ENCODE measurements at places on chromosomes 11 and 22.

DNA sequence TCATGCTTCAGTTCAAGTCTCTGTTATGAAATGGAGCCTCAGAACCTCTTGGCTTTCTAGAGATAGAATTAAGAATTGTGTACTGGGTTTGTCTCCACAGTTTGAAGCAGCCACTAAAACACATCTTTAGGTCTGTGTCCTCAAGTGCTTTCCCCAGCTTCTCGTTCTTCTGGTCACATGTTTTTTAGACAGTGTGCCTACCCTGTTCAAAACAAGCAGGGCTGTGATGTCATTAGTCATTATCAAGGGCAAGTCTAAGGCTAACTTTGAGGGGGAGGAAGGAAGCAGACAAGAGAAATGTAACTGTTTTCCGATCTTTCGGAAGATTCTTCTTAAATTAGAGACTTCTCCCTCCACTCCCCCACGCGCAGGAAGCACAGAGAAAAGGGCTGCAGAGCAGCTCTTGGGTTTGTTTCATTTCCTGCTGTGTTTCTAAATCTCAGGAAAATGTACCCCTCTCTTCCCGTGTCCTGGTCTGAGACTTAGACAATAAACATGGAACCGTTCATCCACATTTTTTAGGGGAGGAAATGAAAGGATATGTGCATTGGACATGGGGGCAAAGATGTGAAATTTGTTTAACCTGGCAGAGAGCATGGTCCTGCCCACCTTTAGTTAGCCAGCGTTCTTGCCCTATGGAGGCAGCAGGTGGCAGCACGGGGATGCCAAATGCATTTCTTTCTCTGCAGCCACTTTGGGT lies 3.1 kb downstream of the AKIP1 start:
- DNase-seq, result no peak

DNA sequence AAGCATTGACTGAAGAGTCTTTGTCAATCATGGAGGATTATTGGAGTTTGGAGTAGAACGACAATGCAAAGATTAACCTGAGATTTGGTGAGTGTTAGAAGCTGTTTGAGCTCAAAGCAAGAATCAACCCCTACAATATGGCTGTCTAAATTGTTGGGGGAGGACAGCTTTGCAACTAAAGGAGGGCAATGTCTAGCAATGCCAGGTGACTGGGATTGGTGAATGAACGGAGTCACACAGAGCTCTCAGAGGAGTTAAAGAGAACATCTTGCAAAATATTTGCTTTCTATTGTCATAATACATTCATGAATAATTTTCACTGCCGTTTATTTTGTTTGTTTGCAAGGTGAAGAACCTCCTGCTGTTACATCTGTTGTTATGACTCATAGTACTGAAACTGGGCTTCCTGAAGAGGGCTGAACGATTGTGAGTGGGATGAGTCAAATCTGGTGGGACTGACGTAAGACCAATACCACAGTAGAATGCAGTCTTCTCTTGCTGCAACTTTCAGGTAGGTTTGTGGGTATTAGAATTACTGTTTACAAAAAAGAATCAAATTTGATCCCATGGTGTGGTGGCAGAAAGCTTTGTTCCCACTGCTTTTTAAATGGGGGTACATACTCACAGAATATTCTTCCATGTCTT lies 281.9 kb downstream of the CADM1 start:
- peak; percentile 75 for DNase-seq

DNA sequence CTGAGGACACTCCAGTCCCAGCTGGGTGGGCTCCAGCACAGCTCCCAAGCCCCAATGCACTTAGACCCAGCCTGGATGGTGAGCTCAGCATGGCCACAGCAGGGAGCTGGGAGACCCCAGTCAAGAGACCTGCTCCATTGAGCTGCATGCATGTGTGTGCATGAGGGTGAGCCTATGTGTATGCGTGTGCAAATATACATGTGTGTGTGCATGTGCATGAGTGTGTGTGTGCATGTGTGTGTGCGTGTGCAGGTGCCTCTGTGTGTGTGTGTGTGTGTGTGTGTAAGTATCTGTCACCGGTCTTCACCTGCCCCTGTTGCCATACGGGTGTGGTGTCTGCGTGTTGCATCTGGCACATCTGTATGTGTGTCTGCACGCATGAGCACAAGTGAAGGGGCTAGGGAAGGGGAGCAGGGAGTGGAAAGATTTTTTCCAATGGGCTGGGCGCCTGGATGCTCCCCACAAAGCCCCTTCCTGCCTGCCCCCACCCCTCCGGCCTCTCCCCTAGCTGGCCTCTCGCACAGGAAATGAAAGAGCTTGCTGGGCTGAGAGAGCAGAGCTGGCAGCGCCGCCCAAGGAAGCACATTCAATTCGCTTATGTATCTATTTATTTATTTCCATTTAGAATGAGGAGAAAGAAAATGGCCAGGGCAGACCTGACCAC lies 4.1 kb downstream of the TSPAN32 start:
- no peak for DNase-seq

- DNase-seq, result no peak
These were observed 5.0 kb upstream of the CCDC81 start for GRCh38 chr11:86369668-86370067.

DNA sequence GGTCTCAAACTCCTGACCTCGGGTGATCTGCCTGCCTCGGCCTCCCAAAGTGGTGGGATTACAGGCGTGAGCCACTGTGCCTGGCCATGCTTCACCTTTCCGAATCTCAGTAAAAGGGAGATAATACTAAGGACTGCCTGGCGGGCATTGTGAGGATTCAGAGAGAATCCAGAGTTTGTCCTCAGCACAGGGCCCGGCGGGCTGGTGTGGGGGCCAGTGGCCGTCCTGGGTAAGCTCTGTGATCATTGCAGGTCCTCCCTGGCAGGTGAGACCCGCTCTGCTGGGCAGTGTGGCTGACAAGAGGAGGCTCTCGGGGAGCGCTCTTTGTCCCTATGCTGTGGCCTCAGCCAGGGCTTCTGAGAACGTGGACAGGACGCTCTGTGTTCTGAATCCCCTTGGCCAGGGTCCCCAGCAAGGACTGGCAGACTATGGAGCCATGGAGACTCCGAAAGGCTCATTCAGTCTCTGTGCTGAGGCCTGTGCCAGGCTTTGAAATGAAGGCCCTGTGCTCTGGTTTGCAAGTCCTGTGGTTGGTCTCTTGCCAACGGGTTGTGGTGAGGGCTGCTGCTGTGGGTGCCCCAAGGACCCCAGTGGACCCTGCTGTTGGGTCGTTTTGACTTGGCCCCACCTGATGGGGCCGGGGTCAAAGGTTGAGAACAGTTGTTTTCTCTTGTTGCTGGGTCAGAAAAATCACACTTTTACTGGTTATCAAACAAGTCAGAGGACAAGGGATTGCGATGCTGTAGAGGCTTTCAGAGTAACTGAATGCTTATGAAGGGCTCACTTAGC lies 2.1 kb downstream of the TPCN2 start:
- no peak for DNase-seq

DNA sequence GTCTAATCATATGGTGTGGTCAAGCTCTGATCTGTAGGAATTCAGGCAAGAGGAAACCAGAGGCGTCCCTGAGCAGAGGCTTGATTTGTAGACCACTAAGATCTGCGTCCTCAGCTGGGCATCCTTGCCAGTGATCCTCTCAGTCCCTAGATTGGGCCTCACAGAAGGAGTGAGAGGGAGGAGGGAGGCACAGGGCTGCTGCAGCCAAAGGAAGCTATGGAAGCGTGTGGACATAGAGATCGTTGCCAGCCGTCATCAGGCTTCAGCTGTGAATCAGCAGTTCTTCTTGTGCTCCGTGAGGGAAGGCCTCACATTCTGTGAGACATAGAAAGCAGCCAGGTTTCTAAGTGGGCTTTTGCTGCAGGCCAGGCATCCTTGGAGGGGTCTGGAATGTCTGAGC lies 254.6 kb upstream of the KIRREL3 start:
- DNase-seq, result no peak

DNA sequence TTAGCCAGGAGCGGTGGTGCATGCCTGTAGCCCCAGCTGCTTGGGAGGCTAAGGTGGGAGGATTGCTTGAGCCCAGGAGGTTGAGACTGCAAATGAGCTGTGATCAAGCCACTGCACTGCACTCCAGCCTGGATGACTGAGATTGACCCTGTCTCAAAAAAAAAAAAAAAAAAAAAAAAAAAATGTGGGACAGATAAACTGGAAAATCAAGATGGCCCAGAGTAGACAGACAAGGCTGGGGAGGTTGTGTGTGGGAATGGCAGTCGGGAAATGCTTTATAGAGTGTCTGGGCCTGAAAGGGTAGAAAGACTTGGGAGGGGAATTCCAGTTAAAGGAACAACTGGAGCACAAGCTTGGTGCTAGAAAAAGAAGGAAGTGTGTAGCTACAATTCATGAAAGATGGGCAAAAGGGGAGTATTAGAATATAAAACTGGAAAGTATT lies 18.2 kb upstream of the WDR74 start:
- no peak for DNase-seq

DNA sequence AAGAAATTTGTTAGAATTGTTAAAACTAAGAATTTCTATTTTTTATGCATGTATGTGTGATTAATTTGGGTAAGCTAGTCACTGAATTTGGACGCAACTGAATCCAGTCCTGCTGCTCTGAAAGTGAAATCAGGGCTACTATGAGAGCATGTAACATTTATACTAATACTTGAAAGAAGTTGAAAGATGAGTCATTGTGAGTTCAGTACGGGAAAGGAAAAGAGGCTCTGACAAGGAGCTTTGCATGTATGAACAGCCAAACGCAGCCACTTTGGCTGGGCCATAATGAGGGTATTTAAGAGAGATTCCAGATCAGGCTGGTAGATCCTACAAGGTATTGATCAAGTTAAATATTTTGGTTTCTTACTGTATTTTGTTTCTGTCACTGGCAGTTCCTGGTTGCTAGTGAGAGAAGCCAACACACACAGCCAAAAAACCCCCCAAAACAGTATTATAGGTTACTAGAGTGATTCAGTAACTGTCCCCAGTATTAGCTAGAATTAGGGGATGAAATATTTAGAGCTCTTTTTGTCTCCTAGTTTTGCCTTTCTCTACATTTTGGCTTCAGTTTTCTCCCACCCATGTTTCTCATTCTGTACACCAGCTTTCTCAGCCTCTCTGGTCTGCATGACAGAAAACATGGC lies 14.1 kb downstream of the AASDHPPT start:
- peak; percentile 31 for DNase-seq

GRCh38 chr11:7251836-7252682 lies at the start of gene SYT9:
TSS of gene SYT9 (plus strand) at chr11:7251904. CDS start at chr11:7252187, 283 bp downstream.
- DNase-seq, result no peak

- no peak for DNase-seq
These were observed 90.6 kb downstream of the RPS6KA4 start for GRCh38 chr11:64449381-64450167.

DNA sequence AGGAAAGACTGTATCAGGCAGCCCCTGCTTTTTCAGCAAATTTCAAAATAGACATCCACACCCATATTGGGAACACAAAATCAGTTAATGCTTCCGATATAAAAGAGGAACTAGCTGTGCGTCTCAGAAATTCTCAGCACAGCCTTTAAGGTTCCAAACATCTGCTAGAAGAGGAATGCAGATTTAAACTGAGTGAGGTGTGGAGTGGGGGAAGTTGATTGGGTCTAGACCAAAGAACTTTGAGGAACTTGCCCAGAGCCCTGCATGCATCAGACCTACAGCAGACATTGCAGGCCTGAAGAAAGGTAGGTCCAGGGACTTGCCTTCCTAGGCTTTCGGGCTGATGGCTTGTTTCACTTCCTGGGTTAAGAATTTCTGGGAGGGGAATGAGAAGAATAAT lies at the start of gene MS4A4A:
TSS of gene MS4A4A (plus strand) at position 255 of the 400 bp plus-strand sequence. CDS start at position 265, 10 bp downstream.
- no peak for DNase-seq

GRCh38 chr11:126476977-126477376 lies 121.5 kb downstream of the ST3GAL4 start:
- no peak for DNase-seq

GRCh38 chr11:124656774-124657630 lies 16.5 kb downstream of the SIAE start:
- no peak for DNase-seq

GRCh38 chr11:35006389-35007128 lies 90.1 kb downstream of the PDHX start:
- no peak for DNase-seq

- no peak for DNase-seq
These were observed 4.0 kb downstream of the DEAF1 start for GRCh38 chr11:690738-691633.

DNA sequence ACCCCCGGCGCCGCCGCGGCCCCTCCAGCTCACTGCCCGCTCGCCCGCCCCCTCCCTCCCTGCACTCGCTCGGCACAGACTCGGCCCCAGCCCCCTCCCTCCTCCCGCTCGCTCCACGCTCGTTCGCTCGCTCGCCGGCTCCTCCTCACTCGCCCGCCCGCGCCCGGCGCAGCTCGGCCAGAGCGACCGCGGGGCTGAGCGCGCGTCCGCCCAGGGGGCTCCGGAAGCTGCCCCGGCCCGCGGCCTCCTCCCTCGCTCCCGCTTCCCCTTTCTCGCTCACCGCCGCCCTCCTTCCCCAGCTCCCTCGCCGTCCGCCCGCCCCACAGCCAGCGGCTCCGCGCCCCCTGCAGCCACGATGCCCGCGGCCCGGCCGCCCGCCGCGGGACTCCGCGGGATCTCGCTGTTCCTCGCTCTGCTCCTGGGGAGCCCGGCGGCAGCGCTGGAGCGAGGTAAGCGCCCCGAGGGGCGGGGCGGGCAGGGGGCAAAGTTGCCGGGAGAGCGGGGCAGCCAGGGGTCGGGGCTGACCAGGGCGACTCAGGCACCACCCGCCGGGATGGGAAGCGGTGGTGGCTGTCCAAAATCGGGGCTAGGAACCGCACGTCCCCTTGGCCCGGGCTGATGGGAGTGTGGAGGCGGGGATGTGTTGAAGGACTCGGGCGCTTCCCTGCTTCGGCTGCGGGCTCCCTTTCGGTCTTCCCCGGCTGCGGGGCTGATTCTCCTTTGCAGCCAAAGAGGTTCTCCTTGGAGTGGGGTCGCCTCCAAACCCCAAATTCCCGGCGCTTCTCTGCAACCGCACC lies at the start of gene SEZ6L:
TSS of gene SEZ6L (plus strand) at position 148 of the 797 bp plus-strand sequence. CDS start at position 356, 208 bp downstream.
- DNase-seq, result no peak

- DNase-seq, result no peak
These were observed 497.3 kb downstream of the MIAT start for GRCh38 chr22:27154717-27155116.

DNA sequence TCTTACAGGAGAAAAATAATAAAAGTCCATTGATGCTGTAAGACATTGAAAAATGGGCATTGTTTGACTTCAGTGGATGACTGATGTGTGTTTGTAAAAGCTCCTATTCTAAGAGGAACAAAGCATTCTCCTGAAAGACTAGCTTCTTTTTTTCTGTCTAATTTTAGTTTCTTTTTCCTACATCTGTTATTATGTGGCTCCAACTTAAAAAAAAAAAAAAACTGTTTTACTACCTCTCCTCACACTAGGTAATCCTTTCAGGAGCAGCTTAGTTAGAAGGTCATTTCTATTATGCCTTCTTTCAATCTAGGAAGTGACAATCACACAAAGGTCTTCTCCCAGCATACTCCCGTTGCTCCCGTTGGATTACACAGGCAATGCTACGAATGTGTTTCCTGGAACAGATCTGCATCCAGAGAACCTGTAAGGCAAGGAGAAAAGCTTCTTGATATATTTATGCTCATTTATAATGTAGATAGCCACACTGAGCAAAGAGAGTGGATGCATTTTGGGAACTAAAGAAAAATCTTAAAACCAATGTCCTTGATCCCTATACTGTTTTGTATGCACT lies 595.1 kb upstream of the CCDC179 start:
- no peak for DNase-seq

GRCh38 chr22:29892315-29893156 lies 9.6 kb downstream of the MTMR3 start:
- DNase-seq, result no peak

GRCh38 chr11:119892311-119892808 lies 163.4 kb upstream of the NECTIN1 start:
- no peak for DNase-seq
